Renal pelvis (tissue), 12 donors: ENCODE measurements at places on chromosomes 16 and 17.

DNA sequence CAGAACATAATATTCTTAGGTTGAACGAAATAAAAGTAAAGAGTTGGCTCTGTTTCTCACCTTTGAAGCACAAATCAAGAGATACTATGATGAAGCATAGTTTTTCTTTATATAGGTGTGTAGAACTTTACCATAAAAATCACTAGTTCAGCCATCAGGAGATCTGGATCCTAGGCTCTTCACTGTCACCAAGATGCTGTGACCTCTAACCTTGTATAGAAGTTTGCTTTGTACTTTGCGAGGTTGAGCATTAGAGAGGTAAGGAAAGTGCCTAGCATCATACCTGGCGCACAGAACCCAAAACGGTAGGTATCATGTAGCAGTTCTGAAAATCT, 553 bp upstream of the CDC6 start:
- DNase-seq = no peak

GRCh38 chr16:19860166-19861041, 24.2 kb downstream of the GPRC5B start:
- DNase-seq = peak; percentile 49

DNA sequence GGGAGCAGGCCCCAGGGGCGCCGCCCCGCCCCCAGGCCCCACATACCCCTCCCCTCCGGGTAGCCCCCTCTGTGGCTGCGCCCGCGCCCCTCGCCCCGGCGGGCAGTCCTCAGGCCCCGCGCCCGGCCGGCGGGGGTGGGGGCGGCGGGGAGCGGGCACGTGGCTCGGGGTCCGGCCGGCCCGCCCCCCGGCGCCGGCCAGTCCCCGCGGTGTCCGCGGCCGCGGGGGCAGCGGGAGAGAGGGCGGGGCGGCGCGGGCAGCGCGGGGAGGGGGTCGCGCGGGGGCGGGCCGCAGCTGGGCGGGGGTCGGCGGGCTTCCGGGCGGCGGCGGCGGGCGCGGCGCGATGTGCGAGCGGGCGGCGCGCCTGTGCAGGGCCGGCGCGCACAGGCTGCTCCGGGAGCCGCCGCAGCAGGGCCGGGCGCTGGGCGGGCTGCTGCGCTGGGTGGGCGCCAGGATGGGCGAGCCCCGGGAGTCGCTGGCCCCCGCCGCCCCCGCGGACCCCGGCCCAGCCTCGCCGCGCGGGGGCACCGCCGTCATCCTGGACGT, 335 bp downstream of the NECAB2 start:
- DNase-seq = no peak

- DNase-seq = no peak
Observed at GRCh38 chr17:30352240-30352814, 18.5 kb upstream of the TMIGD1 start.

DNA sequence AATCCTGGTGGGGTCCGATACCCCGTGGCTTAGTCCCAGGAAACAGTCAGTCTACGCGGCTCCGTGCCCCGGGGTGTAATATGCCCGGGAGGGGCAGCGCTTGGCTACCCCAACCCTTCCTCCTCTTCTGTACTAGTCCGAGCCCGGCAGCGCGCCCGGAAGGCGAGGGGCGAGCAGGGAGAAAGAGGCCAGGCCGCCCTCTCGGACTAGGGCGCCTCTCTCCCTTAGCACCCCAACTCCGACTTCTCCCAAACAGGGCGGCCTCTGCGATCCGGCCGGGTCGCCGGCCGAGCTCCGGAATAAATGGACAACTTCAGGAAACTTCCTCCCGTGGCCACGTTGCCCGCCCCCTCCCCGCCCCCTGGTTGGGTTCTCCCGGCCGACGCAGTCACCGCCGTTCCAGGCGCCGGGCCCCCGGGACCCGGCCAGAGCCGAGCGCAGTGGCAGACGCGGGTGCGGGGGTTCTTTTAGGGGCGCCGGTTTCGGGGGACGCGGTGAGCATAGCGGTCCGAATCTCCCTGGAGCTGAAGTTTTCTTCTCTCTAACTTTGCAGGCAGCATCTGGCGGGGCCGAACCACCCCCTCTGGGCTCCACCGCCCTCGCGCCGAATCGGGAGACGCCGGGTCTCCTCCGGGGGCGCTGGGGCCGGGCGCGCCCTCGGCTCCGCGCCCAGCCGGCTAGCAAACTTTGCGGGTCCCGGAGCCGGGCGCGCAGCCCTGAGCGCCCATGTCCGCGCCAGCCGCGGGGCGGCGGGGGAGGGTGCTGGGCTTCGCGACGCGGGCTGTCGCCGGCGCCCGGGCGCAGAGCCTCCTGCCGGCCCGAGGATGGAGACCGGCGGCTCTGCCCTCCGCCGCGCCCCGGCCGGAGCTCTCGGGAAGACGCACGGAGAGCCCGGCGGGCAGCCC, at the start of gene SDK2:
TSS of gene SDK2 (minus strand) at position 301 of the 905 bp plus-strand sequence. CDS start 357 bp downstream, outside the sequence.
- DNase-seq = no peak

GRCh38 chr17:5500589-5501391, 14.4 kb downstream of the MIS12 start:
- DNase-seq = peak; percentile 95

- DNase-seq = no peak
Observed at GRCh38 chr16:2835638-2836493, 5.8 kb downstream of the ZG16B start.

GRCh38 chr17:64017381-64017980, 3.0 kb downstream of the ICAM2 start:
- no peak for DNase-seq

- no peak for DNase-seq
Observed at GRCh38 chr16:84550096-84550495, 45.6 kb upstream of the MEAK7 start.

DNA sequence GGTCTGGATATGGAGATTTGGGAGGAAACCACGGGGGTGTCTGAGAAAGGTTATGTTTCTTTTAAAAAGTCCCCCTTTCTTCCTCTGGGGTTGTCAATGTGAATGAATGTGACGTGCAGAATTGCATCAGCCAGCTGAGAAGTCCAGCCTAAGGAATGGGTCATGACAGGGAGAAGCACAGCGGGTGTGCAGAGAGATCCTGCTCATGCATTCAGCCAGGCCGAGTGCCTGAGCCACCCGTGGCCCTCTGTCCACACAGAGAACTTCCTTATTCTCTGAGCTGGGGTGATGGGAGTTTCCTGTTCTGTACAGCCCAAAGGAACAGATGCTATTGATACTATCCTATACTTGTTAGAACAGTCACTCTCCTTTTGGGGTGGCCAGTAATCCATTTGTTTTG, 117.9 kb downstream of the CPPED1 start:
- DNase-seq = no peak

- DNase-seq = no peak
Observed at GRCh38 chr17:50106393-50107131, 11.4 kb downstream of the PDK2 start.

DNA sequence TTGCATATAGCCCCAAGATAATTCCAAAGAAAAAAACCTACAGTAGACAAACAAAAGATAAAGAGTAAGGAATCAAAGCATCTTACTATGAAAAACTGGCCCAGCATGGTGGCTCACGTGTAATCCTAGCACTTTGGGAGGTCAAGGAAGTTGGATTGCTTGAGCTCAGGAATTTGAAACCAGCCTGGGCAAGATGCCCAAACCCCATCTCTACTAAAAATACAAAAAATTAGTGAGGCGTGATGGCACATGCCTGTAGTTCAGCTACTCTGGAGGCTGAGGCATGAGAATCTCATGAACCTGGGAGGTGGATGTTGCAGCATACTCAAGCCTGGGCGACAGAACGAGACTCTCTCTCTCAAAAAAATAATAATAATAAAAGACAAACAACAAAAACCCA, 764.7 kb upstream of the KIF2B start:
- DNase-seq = peak; percentile 9

DNA sequence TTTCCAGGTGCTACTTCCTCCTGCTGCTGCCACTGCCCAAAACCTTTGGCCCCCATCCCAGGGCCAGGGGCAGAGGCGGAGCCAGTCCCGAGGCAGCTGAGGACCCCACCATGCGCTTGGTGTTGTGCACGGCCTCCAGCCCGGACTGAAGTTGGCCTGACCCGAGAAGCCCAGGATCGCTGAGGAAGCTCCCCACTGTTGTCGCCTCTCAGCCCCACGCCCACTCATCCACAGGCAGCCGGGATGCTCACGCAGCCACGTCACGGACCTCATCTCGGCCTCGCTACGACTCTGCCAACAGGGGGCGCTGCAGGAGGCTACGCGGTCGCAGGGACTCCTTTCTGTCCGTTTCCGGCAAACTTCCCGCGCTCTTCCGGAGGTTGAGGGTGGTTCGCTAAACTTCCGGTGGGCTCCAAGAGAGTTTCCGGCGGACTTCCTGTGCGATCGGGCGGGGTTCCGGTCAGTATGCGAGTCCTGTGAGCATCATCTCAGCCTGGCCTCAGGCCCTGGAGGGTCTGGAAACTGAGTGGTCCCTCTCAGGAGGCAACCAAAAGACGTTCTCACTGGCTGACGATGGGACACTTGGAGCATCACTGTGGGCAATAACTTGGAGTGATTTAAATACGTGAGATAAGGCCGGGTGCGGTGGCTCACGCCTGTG, 12.4 kb downstream of the ZG16B start:
- DNase-seq = peak; percentile 67

DNA sequence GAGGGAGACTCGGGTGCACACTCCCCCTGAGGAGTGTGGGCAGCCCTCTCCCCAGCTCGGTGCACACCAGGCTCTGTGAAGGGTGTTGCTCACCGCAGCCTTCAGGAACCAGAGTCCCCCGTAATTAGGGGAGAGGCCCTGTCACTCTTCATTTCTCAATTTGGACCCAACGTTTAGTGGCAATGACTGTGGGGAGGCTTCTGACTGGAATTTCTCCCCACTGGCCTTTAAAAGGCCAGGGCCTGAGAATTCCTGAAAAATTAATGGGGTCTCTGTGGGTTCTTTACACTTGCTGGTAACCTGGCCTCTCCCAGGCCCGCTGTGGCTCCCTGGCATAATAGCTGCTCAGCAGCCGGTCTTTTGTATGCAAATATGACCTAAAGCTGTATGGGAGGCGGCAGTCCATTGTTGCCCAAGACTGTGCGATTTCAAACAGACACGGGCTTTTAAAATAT, 209.7 kb downstream of the MSI2 start:
- no peak for DNase-seq

DNA sequence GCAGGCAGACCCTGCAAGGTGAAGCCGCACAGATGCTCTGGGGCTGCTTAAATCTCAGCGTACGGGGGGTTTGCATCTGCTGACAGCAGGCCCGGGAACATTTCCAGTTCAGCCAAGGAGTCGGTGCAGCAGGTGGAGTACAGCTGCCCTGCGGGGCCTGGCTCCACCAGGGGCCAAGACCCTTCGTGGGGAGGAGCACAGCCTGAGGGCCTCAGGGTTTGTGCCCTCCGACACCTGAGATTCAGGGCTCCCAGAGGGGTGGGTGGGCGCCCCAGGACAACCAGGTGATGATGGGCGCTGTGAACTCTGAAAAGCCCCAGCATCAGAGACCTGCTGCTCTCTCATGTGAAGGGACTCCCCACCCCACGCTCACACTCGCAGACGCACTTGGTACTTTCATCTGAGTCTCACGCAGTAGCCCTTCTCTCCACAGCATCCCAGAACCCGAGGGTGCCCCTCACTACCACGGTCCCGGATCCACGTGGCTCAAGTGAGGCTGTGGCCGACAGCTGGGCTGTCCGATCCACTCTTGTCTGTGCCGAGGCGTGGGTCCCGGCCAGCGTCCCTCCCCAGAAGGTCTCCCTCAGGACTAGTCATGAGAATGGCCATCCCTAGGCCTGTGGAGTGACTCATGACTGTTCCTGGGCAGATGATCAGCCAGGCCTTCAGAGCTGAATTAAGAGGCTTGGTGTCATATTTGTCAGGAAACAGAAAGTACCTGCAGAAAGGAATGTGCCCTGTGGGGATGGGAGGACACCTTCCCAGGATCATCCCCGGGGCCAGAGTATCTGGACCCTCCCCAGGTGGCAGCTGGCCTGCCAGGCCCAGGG, 29.6 kb downstream of the ACSF3 start:
- no peak for DNase-seq

DNA sequence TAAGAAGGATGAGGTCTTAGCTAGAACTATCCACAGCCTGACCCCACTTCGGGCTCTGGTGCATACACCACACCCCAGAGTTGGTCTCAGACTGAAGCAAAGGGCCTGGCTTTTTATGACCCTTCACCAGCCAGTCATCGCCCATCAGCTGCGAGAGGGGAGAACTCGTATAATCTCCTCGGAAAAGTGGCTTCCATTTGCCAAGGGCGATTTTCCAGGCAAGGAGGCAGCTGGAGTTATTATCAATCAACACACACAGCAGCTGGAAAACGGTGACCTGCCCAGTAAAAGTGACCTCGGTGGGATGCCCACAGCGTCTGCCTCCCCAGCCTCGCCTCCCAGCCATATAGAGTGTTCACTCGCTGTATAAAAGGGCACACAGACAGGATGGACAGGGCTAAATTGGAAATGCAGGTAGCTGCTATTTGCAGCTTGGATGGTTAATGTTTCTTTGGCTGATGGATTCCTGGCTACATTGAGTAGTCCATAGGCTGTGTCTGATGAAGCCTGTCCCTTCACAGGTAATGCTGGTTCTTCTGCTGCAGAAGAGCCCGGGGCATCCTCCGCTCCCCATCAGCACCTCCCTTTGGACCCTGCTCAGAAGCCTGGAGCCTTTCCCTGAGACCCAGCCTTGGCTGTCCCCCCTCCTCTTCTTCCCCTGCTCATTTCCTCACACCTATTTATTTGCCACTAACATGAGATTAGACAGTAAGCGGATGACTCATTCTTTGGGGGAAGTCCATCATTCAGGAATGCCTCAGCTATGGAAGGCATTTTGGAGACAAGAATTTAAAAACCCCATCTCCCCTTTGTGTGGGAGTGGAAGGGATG, 45.7 kb downstream of the TMEM186 start:
- no peak for DNase-seq

GRCh38 chr16:12485425-12485824, 318.3 kb downstream of the CPPED1 start:
- DNase-seq = no peak

GRCh38 chr16:51276336-51276735, 125.3 kb upstream of the SALL1 start:
- DNase-seq = no peak

GRCh38 chr17:1621273-1621954, 7.2 kb downstream of the SLC43A2 start:
- no peak for DNase-seq

DNA sequence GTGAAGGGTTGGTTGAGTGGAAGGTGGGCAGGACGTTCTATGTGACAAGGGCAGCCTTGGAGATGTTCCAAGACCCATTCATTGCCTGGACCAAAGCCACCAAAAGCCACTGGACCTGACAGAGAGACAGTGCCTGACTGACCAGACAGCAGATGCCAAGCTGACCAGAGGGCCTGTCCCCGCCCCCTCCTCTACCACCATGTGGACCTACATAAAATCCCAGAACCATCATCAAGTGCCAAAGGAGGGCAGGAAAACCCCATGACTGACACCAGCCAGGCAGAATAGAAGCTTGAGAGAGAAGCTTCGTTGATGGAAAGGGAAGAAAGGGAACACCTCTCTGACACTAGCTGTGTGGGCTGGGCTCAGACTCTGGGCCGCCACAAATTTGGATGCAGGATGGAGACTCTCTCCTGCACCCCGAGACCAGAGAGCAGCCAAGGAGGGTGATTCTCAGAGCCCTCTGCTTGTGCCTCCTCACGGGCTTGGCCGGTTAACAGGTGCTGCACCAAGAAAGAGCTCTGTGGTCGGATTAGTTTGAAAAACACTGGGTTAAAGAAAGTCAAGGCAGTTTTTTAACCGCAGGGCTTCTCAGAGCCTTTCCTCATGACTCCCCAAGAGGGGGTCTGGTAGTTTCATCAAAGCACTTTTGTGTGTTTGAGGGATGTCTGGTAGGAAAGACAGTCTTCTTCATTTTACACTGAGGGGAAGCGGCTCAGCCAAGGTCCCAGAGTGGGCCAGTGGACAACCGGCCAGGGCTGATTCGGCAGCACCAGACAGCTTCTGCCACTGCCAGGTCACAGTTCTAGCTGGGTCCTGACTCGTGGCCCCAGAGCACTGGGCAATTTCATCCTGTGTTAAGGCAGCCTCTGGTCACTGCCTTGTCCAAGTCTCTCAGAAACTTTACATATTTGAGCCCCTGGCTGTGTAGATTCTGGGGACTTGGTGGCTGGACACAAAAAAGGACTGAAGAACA, 1.7 kb downstream of the TNFRSF13B start:
- no peak for DNase-seq
